Left colon (tissue), 2 donors: ENCODE measurements at places on chromosomes 2 and 18. TPM values are rescaled to one million over a fixed set of nuclear protein-coding genes. Genes with fewer than 3 reads are reported as not detected.

DNA sequence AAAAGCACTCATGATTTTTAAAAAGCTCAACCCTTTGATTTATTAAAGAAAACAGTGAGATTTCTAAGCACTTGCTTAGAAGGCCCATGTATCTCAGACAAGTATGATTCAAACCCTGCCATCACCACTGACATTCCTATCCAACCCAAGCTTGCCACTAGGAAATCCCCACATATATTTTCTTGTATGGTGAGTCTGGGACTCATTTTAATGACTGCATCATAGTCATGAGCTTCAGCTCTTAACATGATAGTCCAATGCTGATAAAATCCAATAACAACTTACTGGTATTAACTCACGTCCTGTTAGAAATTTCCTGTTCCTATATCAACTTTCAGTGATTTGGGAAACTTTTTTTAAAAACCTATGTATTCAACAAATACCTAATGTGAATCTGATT lies 39.4 kb upstream of the NCKAP5 start:
- DNase-seq: no peak

DNA sequence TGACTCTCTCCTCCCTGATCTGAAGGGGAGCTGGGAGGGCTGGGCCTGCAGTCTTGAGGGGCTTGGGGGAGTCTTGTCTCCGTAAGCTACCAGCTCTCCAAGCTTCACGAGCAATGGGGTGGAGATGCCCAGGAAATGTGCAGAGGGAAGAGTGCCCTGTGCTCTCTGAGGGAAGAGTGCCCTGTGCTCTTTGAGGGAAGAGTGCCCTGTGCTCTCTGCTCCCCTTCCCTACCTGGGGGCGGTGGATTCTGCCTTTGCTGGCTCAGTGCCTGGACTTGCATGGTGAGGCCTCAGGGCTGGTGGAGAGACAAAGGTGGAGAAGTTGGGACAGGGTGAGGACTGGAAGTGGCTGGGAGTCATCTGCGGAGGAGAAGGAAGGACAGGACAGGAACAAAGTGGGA lies 72.7 kb downstream of the TWIST2 start:
- no peak for DNase-seq

- DNase-seq: no peak
Observed at GRCh38 chr18:62583376-62583775, 60.6 kb downstream of the ZCCHC2 start.

DNA sequence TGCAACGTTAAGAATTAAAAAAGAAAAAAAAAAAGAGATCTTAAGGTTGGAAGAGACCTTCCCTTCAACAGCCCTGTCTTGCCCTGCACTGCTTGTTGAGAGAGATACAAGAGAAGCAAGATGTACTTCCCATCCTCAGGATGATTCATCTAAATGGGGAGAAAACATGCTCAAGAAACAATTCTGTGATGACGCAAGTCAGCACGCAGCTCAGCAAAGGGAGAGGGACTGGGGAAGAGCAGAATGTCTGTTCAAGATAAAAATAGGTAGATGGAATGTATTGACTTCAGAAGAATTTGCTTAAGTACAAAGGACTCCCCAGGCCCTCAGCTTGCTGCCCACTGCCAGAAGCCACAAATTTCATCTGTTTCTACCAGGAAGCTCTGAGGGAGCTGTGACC lies 198.2 kb upstream of the SPRED2 start:
- no peak for DNase-seq

DNA sequence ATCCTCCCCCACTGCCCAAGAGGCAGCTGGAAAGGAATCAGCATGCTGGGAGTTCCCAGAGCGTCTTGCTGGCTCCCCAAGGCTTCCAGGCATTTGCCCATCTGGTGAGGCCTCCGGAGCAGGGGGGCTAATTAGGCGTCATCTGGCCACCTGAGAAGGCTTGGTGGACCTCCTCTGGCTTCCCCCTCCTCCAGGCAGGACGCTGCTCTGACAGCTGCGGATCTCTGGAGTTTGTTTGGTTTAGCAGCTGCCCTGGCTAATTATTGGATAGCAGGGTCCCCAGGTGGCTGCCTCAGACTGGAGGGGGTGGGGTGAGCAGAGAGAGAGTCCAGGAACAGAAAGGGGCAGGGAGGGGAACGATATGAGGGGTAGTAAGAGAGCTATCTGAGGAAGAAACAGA lies 425.2 kb upstream of the MEX3C start:
- no peak for DNase-seq

DNA sequence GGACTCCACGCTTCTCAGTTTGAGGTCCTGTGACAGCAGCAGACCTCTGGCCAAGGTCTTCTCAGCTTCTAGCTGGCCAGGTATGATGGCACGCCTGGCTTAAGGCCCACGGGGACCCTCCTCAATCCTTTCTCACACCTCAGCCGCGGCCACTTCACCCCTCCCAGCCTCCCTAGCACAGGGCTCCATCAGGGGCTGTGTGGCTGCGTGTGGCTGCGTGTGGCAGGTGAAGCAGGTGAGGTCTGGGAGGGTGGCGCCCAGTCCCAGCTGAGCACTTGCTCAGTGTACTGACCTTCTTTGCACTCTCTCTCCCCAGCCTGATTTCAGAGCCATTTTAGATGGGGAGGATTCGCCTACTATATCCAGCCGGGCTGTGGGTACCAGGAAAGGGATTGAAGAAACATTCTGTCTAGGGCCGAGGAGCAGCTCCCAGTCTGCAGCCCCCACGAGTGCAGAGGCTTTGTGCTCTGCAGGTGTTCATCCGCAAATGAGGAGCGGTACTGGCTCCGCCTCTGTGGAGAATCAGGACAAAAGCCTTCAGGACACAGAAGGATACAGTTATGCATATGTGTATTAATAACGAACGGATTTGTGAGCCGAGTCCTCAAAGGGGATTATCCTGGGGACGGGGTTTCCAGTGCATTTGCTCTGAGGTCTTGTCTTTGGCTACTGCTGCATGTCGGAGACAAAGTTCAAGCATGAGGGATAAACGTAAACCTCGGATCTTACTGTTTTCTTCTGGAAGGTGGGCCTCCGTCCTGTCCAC lies 236.9 kb upstream of the RAB6C start:
- DNase-seq: no peak

DNA sequence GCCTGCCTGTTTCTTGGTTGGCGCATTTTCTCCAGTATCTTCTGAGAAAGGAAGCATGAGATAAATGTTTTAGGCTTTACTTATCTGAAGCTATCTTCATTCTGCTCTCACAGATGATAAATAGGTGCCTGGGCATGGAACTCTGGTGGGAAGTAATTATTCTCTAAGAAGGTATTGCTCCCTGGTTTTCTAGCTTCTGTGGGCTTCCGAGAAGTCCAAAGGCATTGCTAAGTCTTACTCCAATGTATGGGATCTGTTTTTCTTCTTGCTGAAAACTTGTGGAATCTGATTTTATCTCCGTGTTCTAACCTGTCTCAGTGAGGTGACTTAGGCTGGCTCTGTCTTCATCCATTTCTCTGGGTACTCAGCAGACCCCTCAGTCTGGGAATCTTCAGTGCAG lies 224.4 kb upstream of the HS6ST1 start:
- no peak for DNase-seq

DNA sequence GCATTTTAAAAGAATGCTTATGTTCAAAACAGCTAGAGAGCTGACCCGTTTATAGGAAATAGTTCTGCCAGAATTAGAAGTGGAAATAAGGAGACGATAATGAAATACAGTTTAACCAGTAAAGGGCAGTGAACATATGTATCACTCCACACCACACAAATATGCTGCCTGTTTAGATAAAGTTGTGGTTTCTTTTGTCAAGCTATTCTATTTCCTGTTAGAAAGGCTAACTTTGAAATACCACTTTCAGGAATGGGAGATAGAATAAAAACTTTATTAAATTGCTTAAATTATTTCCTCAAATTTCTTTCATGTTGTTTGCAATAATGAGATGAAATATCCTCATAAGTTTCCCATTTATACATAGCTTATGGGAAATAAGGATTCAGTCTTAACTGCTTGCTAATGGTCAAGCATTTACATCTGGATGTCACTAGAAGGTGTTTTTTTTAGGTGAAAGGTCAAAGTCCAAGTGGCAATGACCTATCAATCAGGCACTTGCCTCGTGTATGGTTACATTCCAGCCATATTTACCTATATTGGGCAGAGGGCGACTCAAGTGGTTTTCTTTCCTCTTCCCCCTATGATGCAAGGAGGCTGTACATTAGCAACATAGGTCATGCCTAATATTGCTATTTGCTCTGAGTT lies 148.9 kb downstream of the ZEB2 start:
- no peak for DNase-seq

- DNase-seq: no peak
Observed at GRCh38 chr2:60472041-60472440, 81.4 kb downstream of the BCL11A start.

- peak; percentile 19 for DNase-seq
Observed at GRCh38 chr2:43609290-43609918, 13.6 kb upstream of the THADA start.

- DNase-seq: no peak
Observed at GRCh38 chr18:23108496-23108895, 26.8 kb upstream of the CABLES1 start.

GRCh38 chr18:8142932-8143331 lies 466.3 kb upstream of the RAB12 start:
- no peak for DNase-seq

GRCh38 chr2:217887841-217888701 lies 114.7 kb downstream of the TNS1 start:
- no peak for DNase-seq

DLX2 gene
- not detected for total RNA-seq

ALK gene
- total RNA-seq: 0.06 TPM

IL1F10 gene
- not detected for total RNA-seq

COL4A4 gene
- 2.0 TPM for total RNA-seq

PRKAG3 gene
- not detected for total RNA-seq
